NAMALWA (cell line): ENCODE measurements at places on chromosomes 4 and X.

DNA sequence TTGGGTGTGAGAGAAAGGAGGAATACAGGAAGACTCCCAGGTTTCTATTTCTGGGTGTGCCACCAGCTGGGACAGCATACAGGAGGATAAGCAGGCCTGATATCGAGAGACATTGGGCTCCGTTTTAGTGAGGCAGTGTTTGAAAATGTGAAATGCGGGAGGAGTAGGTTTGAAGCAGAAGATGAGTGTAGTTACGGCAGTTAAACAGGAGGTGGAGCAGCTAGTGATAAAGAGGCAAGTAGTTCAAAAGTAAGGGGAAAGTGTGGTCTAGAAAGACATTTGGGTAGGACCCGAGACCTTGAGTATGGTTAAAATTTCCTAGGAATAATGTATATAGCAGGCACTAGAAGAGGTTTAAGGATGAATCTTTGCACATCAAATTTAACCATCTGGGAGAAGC lies 42.4 kb downstream of the DCUN1D4 start:
- peak; percentile 44 for DNase-seq

- no peak for DNase-seq
Measured at GRCh38 chr4:99715286-99715685, 57.7 kb upstream of the C4orf54 start.

GRCh38 chrX:133783274-133783673 lies 202.1 kb downstream of the GPC3 start:
- DNase-seq = peak; percentile 17

GRCh38 chr4:142550965-142551364 lies 295.1 kb downstream of the INPP4B start:
- DNase-seq = no peak

GRCh38 chr4:18611026-18611425 lies 589.5 kb upstream of the LCORL start:
- no peak for DNase-seq
